ENCODE measurements at places on chromosomes 12 and 14.

DNA sequence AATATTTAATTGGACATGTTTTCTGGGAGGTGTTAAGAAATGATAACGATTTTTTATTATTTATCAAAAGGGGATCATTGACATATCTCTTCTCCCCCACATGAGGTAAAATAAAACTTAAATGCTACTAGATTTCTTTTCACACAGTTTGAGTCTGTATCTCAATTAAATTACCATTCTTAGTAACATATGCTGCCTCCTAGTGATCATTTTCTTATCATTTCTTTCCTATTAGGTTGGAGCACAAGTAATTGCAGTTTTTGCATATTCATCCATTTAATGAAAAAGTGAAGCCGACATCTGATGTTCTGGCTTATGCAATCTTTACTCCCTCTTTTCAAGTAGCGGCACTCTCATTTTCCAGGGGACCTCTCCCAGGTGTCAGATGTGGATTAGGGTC is 24.9 kb downstream of the PUS7L start:
- no peak for DNase-seq

DNA sequence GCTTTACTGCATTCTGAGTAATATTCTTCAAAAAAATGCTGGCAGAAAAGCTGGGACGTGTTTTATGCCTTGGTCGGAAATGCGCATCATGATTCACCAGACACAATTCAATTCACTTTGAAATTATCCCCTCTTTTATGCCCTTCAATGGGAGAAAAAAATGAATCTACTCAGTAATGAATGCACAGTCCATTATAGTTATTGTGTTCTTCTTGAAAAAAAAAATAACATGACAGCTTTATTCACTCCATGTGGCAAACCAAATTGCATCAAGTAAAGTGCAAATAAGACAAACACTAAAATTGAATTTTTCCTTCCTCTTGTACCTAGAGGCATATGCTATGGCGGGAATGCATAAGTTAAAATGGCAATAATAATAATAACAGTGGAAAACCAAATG is 159.4 kb upstream of the IFNG-AS1 start:
- DNase-seq = no peak

DNA sequence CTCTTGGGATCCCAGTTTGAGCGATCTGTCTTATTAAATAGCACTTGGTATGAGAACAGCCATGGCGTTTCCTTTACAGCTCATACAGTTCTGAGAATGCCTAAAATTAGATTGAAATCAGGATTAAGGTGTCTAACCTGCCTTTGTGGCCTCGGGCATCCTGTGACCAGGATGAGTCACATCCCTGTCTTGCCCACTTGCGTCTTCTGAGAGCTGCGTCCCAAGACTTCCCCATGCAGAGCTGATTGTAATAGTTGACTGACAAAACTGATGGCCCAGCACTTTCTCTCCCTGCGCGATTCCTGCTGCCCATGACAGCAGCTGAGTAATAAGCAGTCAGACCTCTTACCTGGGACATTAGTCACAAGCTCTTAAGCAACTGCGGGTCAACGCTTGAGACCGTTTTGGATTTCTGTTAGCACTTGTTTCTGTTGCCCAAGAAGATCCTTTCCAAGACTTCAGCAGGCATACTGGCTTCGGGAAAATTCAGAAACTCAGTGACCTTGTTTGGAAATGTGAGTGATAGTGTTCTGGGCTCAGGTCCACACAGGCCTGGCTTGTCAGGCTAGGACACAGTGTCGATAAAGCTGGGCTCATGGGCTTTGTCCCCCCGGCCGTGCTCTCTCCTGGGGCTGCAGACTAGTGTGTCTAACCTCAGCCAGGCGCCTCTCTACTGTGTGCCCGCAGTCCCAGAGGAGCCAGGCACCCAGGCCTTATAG is 169.9 kb upstream of the HIF1A start:
- no peak for DNase-seq

DNA sequence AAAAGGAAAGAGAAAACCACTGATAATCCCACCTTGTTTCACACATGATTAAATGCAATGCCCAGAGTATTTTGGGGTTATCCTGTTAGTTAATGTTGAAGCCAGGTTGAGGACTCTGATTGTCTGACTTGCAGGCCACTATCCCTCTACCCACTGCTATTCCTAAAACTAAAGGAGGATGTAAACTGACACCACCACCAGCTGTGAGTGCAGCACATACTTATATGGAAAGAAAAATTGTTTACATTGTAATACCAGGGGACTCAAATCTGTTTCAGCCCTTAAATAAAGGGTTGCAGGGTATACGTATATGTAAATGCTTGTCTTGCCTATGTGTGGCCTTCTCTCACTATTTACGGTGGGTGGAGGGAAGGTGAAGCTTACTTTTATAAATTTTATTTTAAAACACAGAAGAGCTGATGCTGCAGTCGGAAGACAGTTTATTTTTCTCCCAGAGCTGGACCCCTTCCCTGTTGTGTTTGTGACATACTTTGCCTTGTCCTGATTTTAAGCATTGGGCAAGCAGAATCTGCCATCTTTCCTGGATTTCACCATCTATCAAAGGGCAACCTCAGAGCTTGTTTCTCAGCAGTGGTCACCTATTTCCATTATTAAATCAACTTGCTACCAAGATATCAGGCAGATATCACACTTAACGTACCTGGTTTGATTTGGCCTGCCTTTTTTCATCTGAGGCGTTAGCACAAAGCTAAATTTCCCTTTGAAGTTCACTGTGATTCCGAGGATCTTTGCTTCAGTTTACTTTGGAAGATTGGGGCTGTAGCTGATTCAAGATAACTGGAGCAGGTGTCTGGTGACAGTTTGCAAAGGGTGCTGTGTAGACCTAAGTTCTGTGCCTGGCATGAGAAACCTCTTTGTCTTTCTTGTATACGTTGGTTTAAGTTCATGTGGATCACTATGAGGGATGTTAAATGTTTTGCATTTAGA is 25.2 kb downstream of the DAAM1 start:
- peak; percentile 66 for DNase-seq

- no peak for DNase-seq
Measured at GRCh38 chr12:47276253-47276620, 196.5 kb upstream of the AMIGO2 start.

All from adipocyte (in vitro differentiated cells).